ENCODE measurements at places on chromosomes 1 and 21.

GRCh38 chr1:198056255-198056654 is 100.5 kb upstream of the NEK7 start:
- DNase-seq: no peak

GRCh38 chr1:115706587-115707425 is 61.7 kb downstream of the CASQ2 start:
- DNase-seq: no peak

GRCh38 chr1:234246638-234247116 is 126.6 kb upstream of the COA6 start:
- DNase-seq: no peak

- no peak for DNase-seq
These were observed 332.2 kb downstream of the NTNG1 start for GRCh38 chr1:107473065-107473464.

DNA sequence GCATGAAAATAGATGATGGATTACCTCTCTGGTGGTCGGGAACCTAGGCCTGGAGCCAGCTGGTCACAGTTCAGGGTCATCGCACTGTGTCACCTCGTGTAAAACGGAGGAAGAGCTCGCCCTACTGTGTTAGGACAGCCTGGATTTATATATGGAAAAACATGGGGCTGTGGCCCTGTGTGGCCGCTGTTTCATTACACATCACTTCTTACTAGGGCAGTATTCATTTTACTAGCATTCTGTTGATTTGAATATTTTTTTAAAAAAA is 104.5 kb upstream of the COL6A1 start:
- DNase-seq: no peak

DNA sequence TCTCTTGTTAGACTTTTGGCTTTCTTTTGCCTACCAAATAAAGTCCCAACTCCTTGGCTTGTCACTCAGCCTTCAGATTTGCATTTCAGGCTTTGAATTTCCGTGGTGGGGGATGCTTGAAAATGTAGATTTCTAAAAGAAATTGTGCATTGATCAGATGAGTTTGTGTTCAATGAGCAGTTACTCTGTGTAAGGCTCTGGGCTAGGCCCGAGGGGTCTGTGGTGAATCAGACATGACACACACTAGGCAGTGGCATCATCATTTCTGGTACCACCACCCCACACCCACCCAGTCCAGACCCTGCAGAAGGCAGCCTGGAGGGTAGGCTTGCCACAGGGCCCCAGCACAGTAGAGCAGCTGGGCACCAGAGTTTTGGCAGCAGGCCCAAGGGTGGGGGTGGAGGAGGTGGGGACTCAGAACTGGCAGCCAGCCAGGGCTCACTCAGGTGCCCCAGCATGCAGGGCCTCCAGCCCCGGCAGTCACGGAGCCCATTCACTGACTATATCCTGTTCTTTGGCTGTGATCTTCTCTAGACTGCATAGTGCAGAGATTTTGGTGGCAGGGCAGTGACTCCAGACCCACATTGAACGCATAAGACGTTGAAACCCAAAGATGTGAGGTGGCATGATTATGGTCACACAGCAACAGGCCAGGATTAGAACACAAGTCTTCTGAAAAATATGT is 97.2 kb upstream of the ARTN start:
- DNase-seq: peak; percentile 55

- DNase-seq: no peak
These were observed 57.2 kb downstream of the ERI3 start for GRCh38 chr1:44297695-44298400.

DNA sequence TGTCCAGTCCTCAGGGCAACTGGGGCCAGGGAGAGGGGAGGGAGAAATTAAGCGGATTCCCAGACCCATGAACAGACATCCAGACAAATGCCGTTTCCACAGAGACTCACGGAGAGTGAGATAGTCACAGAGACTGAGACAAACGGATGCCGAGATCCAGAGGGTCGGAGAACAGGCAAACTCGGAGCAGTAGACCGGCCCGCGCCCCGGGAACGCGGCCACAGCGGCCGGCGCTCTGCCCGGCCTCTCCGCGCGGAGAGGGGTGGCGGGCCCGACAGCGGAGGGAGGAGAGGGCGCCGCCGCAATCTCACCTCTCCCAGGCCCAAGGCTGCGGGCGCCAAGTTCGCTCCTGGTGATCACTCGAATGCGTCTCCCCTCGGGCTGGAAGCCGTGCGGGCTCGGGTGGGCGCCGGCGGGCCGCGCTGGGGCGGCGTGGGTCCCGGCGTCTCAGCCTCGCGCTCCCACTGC is 831 bp upstream of the FOXD2 start:
- no peak for DNase-seq

GRCh38 chr1:201347498-201348210 is 29.8 kb downstream of the TNNT2 start:
- no peak for DNase-seq

- no peak for DNase-seq
These were observed at the start of gene BRINP2 for GRCh38 chr1:177170756-177171535. Gene BRINP2, plus strand, starts transcription at chr1:177170958. Its CDS starts 58,919 bp downstream, at chr1:177229877.

GRCh38 chr21:32603131-32603530 is 9.0 kb downstream of the CFAP298 start:
- no peak for DNase-seq
